Motor neuron (in vitro differentiated cells): ENCODE measurements at places on chromosomes 1 and 21.

DNA sequence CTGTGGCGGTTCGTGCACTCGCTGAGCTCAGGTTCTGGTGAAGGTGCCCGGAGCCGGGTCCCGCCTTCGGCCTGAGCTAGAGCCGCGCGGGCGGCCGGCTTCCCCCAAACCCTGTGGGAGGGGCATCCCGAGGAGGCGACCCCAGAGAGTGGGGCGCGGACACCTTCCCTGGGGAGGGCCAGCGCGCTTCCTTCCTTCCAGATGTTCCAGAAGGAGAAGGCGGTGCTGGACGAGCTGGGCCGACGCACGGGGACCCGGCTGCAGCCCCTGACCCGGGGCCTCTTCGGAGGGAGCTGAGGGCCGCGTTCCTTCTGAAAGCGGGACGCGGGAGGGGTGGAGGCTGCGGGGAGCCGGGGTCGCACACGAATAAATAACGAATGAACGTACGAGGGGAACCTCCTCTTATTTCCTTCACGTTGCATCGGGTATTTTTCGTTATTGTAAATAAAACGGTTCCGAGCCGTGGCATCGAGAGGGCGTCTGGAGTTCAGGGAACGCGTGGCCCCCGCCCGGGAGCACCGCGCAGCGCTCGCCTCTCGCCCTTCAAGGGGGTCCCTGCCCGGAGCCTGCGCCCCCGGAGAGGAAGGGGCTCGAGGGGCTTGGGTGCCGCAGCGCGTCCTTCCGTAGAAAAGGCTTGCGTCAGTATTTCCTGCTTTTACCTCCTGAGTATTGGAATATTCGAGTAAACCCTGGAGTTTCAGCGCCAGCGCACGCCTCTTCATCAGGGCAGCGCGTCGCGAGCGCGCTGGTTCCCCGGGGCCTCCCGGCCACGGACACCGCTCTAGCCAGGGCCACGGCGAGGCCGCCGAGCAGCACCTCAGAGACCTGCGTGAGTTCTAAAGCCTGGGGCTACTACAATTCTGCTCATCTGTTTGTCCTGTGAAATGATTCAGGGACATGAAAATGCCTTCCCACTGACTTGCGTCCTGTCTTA lies 11.5 kb downstream of the YBEY start:
- peak; percentile 15 for ATAC-seq

DNA sequence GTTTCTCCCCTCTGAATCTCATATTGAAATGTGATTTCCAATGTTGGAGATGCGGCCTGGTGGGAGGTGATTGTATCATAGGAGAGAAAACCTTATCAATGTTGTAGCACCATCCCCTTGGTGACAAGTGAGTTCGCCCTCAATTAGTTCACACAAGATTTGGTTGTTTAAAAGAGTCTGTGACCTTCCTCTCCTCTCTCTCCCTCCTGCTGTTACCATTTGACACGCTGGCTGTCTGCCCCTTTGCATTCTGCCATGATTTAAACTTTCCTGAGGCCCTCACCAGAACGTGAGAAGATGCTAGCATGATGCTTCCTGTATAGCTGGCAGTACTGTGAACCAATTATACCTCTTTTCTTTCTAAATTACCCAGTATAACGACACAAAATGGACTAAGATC lies 730.9 kb upstream of the PRMT6 start:
- no peak for ATAC-seq

GRCh38 chr1:9826616-9827015 lies 2.9 kb upstream of the CLSTN1 start:
- ATAC-seq, result no peak

- ATAC-seq, result peak; percentile 90
These were observed 180.7 kb downstream of the ZBTB18 start for GRCh38 chr1:244231572-244232315.

DNA sequence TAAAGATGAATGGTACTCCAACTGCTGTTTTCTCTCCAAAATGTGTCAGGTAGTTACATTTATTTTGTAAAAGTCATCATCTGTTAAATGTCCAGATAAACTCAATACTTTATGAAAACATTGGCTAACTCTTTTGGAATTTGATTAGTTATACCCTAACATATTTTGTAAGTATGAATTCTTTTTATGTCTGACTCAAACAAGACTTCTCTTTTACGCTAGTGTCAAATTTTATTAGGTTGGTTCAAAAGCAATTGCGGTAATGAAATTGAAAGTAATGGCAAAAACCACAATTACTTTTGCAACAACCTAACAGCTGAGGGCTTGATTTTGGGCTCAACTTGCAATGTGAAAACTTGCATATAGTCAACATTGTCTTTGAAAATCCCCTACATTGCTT lies 41.0 kb upstream of the USP25 start:
- ATAC-seq, result no peak

GRCh38 chr1:13540866-13541265 lies 27.1 kb upstream of the LRRC38 start:
- ATAC-seq, result peak; percentile 14

- ATAC-seq, result peak; percentile 78
These were observed at the start of gene DLGAP3 for GRCh38 chr1:34929497-34929852. Gene DLGAP3, minus strand, starts transcription at chr1:34929650. Its CDS starts 24,267 bp downstream, at chr1:34905383.

GRCh38 chr21:44742418-44743153 lies 31.2 kb upstream of the TSPEAR start:
- peak; percentile 72 for ATAC-seq

GRCh38 chr1:115640384-115640783 lies 1.4 kb upstream of the VANGL1 start:
- no peak for ATAC-seq

DNA sequence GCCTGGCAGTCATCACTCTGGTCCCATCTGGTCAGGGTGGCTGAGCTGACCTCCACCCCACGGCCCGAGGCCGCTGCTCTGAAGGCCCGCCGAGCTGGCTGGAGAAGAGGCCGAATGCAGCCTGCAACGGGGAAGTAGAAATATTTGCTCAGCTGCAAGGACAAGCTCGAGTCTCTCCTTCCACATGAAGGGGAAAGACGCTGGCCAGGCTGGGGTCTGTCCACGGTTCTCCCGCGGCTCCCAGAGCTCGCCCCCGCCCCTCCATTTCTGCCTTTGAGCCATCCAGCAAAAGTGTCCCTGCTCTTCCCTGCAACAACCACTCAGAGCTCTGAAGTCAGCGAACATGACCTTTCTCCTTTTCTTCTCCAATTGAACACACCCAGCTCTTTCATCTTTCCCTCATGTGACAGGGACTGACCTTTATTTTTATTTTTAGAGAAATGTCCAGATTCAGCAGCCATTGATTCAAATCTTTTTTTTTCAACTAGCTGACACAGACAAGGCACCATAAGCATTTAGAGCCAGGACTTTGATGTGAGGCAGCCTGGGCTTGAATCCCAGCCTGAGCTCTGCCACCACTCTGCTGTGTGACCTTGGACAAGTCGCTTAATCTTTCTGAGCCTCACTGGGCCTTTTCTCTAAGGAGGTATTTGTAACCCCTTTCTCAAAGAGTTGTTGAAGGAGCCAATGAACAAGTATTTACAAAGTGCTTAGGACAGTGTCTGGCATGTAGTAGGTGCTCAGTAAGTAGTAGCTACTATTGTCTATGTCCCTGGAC lies 149.3 kb upstream of the WNT4 start:
- ATAC-seq, result no peak

- ATAC-seq, result no peak
These were observed 53.8 kb upstream of the ZSWIM5 start for GRCh38 chr1:45260244-45260643.

DNA sequence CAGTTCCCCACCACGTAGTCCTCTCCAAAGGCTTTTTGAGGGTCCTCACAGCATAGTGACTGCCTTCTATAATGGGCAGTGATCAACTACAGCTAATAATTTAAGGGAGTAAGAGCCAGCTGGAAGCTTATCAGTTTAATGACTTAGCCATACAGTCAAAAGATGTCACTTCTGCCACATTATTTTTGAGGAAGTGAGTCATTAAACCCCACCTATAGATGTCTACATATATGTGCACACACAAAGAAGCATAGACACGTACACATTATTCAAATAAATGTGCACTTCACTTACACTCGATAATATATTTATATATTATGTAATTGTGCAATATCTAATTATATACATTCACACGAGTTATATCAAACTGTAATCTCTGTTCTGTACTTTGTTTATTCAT lies 1704.7 kb downstream of the KCNT2 start:
- no peak for ATAC-seq

DNA sequence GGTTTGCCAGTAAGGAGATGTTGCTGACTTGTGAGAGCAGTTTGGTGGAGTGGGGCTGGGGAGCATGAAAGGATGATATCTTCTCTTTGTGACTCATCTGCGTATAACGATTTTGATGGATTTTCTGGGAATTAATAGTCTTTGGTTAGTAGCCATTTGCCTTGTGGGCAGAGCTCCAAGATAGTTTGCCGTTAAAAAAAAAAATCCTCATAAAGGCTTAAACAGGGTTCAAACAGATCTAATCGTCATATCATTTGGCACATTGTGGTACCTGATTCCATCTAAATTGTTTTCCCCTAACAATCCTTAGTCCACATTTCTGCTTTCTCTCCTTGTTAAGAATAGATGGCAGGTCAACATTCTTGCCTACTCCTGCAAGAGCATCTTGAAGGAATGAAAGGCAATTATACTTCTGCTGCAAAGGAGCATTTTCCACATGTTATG lies 168.0 kb downstream of the PPP1R12B start:
- no peak for ATAC-seq

GRCh38 chr1:9004700-9005394 lies 21.4 kb downstream of the SLC2A7 start:
- ATAC-seq, result peak; percentile 91

DNA sequence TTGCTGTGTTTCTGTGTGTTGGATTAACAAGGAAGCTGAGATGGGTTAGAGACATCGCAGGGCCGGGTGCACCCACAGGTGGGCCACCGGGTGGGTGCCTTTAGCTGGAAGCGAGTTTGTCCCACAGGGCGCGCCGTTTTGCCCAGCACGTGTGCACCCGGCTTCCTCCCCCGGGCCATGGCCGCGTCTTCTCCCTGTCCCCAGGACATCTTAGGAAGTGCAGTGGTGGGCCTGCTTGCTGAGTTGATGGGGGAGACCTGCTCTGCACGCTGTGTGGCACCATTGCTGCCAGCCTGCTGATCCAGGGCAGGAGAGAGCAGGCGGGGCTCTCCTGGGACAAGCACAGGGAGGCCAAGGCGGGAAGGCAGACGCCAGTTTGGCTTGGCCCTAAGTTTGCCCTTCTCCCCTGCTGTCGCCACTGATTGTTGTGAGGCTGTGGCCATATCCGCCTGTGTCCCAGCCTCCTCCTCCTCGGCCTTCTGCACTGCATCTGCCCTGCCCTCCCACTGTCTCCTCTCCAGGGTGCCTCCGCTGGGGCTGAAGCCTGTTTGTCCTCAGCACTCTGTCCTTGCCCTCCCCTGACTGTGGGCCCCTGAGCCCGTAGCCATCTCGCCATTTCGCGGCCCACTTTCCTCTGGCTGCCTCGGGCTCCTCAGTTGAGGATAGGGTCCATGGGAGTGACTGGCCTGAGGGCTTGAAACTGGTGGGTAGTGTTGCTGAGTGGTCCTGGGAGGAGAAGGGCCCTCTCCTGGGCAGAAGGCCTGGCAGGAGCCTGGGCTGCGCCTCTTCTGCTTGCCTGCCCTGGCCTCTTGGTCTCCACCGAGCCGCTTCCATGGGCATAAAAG lies 47.6 kb downstream of the PKNOX1 start:
- ATAC-seq, result no peak

- ATAC-seq, result no peak
These were observed 11.8 kb downstream of the DRAM2 start for GRCh38 chr1:111127923-111128643.

DNA sequence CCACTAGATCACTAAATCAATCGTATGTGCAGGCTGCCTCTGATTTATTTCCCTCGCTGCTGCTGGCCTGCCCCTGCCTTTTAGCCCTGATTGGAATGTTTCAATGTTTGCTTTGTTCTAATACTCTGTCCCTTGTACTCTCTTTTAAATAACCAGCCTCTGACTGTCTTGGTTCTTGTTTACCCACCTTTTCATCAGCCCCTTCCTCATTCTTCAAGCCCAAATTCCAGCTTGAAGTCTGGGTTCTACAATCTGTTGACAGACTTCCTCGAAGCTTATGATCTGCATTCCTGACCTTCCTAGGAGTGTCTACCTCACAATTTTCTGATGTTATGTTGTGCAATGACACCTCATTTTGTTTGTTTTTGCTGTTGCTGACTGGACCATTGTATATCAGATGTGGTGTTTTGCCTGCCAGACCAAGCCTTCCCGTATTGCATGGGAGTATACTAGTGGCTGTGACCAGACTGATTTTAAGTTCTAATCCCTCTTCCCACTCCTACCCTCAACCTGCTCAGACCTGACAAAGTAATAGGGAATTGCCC lies 46.6 kb upstream of the APOBEC4 start:
- ATAC-seq, result no peak

DNA sequence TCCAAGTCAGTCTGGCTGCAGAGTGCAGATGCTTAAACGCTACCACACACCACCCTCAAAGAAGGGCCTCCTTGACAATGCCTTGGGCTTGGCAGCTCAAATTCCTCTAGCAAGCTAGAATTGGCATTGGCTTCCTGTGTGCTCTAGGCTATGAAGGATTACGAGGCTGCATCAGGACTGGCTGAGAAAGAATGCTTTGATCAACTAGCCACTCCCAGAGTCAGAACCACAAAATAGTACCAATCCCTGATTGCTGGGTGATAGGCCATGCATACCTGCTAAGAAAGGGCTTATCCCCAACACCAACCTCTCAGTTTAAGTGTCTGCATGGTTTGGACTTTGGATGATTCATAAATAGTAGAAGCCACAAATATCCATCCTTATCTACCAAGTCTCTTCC lies 504.9 kb downstream of the OMA1 start:
- no peak for ATAC-seq

DNA sequence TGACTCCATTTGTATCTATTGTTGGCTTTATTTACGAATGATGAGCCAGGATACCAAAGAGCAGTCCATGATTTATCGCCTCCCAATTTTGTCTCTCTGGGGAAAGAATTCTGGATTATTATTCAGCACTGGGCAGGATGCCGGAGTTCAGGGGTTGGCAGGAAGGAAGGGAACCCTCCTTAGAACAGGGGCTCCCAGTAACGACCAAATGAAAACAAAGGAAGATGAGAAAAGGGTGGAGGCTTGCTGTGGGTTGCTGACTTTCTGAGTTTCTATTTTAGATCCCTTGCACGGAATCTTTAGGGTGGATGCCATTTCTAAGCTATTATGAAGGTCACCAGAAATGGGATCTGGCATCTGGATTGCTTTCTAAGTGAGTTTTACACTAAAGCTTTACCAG lies 231.2 kb upstream of the LYPLAL1 start:
- ATAC-seq, result no peak

GRCh38 chr1:187451238-187451637 lies 622.5 kb downstream of the PLA2G4A start:
- no peak for ATAC-seq

DNA sequence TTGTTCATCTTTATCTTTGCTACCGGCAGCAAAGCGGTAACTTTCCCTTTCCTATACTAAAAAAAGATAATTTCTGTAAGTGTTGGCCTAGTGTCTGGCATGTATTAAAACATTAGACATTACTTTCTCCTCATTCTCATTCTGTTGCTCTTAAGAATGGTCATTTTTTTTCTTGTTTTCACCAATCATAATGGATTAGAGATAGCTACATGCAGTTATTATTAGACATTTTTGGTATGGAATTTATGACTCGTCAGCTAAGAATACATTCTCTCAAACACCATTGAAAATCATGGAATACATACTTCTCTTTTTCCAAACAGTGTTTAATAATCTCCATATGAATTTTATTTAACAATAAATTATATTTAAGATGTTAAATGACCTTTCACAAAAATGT lies 1154.6 kb downstream of the BRINP3 start:
- ATAC-seq, result no peak
